H9 (cell line): ENCODE measurements at places on chromosomes 5 and 9.

DNA sequence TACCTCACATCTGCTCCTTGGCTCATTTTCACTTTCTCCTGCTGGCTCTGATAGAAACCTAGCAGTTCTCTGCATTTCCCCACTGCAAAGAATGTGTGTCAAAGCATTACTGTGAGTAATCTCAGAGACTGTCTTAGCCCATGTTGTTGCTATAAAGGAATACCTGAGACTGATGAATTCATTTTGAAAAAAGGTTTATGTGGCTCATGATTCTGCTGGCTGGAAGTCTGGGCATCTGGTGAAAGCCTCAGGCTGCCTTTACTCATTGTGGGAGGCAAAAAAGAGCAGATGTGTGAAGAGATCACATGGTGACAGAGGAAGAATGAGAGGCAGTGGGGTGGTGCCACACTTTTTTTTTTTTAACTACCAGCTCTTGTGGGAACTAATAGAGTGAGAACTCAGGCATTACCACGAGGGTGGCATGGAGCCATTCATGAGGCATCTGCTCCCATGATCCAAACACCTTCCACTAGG lies 191.6 kb upstream of the CTNND2 start:
- DNase-seq: no peak

GRCh38 chr5:158538506-158539074 lies 561.1 kb downstream of the EBF1 start:
- peak; percentile 39 for DNase-seq

DNA sequence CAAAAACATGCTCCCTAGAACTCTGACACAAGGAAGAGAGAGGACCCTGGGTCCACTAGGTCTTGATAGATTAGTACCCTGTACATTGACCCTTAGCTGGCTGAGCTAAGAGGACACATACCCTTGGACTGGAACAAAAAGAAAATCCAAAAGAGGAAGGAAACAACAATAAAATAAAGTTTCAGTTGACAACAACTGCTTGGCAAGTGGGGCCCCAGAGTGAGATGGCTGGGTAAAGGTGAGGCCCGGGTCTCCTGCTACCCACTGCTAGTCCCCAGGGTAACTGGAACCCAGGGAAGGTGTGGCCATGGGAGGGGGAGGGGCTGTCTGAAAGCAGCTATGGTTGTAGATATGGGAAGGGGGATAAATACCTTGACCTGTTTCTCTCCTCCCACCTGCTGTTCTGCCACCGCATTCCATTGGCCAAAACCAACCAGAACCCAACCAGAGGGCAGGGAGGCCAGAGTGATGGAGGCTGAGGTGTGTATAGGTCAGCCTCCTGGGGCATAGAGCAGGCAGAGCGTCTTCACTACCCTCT lies 11.7 kb downstream of the TAL2 start:
- DNase-seq: peak; percentile 46

GRCh38 chr5:32388432-32389129 lies 56.0 kb downstream of the ZFR start:
- DNase-seq: no peak

DNA sequence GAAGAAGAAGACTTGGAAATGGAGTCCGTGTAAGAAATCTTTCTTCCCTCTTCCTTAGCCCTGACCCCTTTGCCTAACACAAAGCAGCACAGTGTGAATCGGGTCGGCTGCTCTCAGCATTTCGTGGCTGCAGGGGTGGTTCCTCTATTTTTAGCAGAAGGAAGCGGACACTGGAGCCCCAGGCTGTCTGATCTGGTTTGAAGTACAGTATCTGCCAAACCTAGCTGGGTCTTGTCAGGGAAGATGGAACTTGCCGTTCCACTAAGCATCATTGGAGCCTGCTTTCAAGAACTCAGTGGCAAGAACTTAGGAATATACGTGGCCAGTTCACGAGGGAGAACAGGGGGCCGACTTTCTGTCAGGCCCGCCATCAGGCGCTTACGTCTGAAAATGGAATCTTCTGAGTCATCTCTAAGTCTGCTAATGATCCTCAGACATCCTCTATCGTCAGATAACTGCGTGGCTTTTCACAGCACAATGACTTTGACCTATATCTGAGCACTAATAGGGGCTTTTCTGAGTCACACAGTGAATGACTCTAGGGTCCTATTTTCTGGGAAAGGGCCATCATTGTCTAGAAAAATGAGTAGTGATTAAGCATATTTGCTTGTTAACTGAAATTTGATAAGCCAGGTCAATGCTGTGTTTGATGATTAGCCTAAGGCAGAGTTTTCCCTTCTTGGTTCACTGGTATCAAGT lies 43.3 kb upstream of the NCS1 start:
- no peak for DNase-seq
